HFFc6 (cell line): ENCODE measurements at places on chromosomes 7 and 10. TPM values are rescaled to one million over a fixed set of nuclear protein-coding genes. Genes with fewer than 3 reads are reported as not detected.

The GALNT17 gene
- not detected in 2 replicates for total RNA-seq

The LLCFC1 gene
- not detected in 3 replicates for total RNA-seq

The SORCS1 gene
- total RNA-seq = 0.05 to 0.14 TPM in 2 of 3 replicates, not detected in the other

The PLAC9 gene
- total RNA-seq = 6.5 to 6.9 TPM (median 6.5 TPM) in 3 replicates

The MMP21 gene
- not detected in 3 replicates for total RNA-seq

The LEP gene
- not detected in 3 replicates for total RNA-seq

The TMEM196 gene
- total RNA-seq = not detected in 2 replicates

The PNLIPRP2 gene
- total RNA-seq = not detected in 3 replicates

The GPR15LG gene
- not detected in 3 replicates for total RNA-seq

The WNT8B gene
- total RNA-seq = not detected in 2 replicates

The THSD7A gene
- total RNA-seq = not detected in 2 replicates

The TMEM176A gene
- not detected in 3 replicates for total RNA-seq

The NPM3 gene
- 56.1 TPM in 2 replicates for total RNA-seq

The RGR gene
- total RNA-seq = not detected in 3 replicates

The CDC14C gene
- total RNA-seq = 0.31 TPM in 1 of 3 replicates, not detected in the others

The GIMAP8 gene
- total RNA-seq = not detected in 2 replicates

The HECW1 gene
- 5.3 and 5.8 TPM in 2 replicates for total RNA-seq

The HOGA1 gene
- total RNA-seq = 0.26 to 0.78 TPM (median 0.60 TPM) in 3 replicates

The MYPN gene
- total RNA-seq = 70.3 to 78.2 TPM (median 74.2 TPM) in 3 replicates

The ZDHHC16 gene
- total RNA-seq = 62.1 to 64.0 TPM (median 63.4 TPM) in 3 replicates

The NKX1-2 gene
- total RNA-seq = not detected in 2 replicates

The NANOS1 gene
- total RNA-seq = 0.11 to 0.16 TPM (median 0.12 TPM) in 3 replicates

The VAX1 gene
- not detected in 2 replicates for total RNA-seq

The RBM20 gene
- total RNA-seq = not detected in 3 replicates

The IFIT2 gene
- total RNA-seq = 10.0 and 12.9 TPM in 2 replicates

The C7orf57 gene
- total RNA-seq = not detected in 3 replicates

The TAS2R41 gene
- not detected in 3 replicates for total RNA-seq

The MNX1 gene
- not detected in 3 replicates for total RNA-seq

The PRSS37 gene
- total RNA-seq = not detected in 3 replicates

The DNAJC12 gene
- total RNA-seq = 0.32 to 0.44 TPM in 2 of 3 replicates, not detected in the other

The C10orf53 gene
- not detected in 3 replicates for total RNA-seq

The HOXA9 gene
- 25.4 to 38.0 TPM (median 37.3 TPM) in 3 replicates for total RNA-seq

The UMAD1 gene
- 9.6 to 13.2 TPM (median 10.9 TPM) in 3 replicates for total RNA-seq

The VOPP1 gene
- total RNA-seq = 103 to 129 TPM (median 112 TPM) in 3 replicates
